CD4-positive, alpha-beta T cell (primary cell): ENCODE measurements at places on chromosomes 2 and 18. TPM values are rescaled to one million over a fixed set of nuclear protein-coding genes. Genes with fewer than 3 reads are reported as not detected.

DNA sequence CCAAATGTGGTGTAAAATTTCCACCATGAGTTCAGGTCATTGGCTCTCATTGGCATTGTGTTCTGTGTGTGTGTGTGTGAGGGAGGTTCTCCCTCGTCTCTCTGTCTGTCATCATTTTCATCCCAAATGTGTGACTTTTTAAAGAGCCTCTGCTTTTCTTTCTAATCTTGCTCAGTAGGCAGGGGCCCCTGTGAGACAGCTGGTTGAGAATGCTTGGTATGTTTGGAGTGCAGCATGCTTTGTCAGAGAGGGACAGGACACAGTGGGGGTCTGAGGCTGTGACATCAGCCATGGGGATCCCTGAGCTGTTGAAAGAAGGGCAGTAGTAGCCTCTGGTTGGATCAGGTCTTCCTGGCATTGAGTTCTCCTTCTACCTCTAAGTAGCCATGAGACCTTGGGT is 10.6 kb downstream of the PTPRM start:
- H3K36me3 ChIP-seq = no peaks in the 10 kb centered on the region
- H3K4me3 ChIP-seq = no peak overlapping the region
- no peaks in the 10 kb centered on the region for H3K4me1 ChIP-seq
- DNase-seq = no peak

The OXER1 gene
- not detected for total RNA-seq

The BUB1 gene
- 3.5 TPM for total RNA-seq

- no peaks in the 10 kb centered on the region for H3K36me3 ChIP-seq
- no peak for DNase-seq
- H3K27ac ChIP-seq = no peak overlapping the region
- H3K4me3 ChIP-seq = no peak overlapping the region
- peaks cover 65% of the 10 kb centered on the region for H3K4me1 ChIP-seq
- no peaks in the 10 kb centered on the region for H3K27me3 ChIP-seq
Observed at GRCh38 chr2:62202019-62202722, 6.3 kb downstream of the B3GNT2 start.

The RGPD8 gene
- 61.1 TPM for total RNA-seq

DNA sequence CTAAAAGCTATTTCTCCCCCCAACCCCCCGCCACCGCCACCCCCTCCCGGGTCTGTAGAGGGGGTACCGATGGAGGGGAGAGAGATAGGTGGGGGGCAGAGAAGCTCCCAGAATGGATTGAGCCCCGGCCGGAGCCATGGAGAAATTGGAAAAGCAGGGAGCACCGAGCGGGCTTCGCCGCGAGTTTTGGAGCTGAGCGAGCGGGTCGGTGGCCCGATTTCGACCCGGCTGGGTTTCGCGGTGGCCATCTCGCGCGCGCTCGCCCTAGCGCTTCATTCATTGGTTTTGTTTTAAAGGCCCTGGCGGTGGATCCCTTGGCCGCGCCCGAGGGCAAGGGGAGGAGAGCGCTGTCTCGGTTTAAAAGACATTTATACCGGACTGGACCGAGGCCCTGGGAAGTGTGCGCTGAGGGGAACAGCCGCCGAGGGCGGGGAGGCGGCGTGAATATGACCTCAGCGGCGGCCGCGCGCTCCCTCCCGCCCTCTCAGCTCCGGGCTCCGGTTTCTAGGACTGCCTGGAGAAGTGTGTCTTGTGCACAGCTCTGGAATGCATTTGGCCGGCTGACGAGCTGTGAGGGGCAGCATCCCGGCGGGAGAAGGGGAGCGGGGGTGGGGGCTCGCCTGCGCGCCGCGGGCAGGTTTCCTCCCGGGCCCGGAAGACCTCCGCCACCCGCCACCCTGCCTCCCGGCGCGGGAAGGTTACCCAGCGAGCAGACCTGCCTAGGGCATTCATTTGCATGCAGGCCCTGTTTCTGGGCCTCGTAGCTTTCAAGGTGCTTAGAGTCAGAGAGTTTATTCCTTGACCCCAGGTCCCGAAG is 1.7 kb upstream of the SMAD7 start:
- H3K27me3 ChIP-seq = no peaks in the 10 kb centered on the region
- peaks cover 55% of the 10 kb centered on the region for H3K4me1 ChIP-seq
- H3K27ac ChIP-seq = peak overlapping the region; percentile 93

The ASAP2 gene
- total RNA-seq = 0.16 TPM

The PLGLB2 gene
- total RNA-seq = 2.1 TPM

GRCh38 chr18:59481436-59481835 is 122.4 kb upstream of the LMAN1 start:
- DNase-seq = no peak
- H3K27me3 ChIP-seq = peaks cover 3% of the 10 kb centered on the region
- no peak overlapping the region for H3K4me3 ChIP-seq
- no peak overlapping the region for H3K27ac ChIP-seq
- no peaks in the 10 kb centered on the region for H3K36me3 ChIP-seq

GRCh38 chr2:121650315-121650930 is 1.2 kb upstream of the CLASP1 start:
- H3K27ac ChIP-seq = peak overlapping the region; percentile 94
- peak overlapping the region; percentile 77 for H3K4me3 ChIP-seq
- H3K27me3 ChIP-seq = no peaks in the 10 kb centered on the region
- DNase-seq = no peak

The PKP4 gene
- 10.8 TPM for total RNA-seq

DNA sequence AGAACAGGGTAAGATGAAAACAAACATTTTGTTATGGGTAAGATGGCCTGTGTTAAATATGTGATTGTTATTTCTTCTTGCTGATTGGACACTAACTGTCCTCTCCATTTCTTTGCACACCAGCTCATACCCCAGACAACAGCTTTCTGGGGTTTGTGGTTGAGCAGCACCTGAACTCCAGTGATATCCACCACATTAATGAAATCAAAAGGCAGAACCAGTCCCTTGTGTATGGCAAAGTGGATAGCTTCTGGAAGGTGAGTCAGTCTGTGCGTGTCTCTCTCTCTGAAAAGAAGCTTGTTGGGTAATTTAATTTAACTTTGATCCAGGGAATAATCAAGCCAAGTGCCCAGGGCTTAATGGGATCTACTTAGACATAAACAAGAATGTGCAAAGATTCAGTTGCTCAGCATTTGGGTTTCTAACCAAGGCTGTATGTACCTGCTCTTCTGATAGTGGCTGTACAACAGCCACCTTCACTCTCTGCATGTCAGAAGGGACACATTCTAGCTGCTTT is 108.3 kb downstream of the MGAT5 start:
- H3K27me3 ChIP-seq = no peaks in the 10 kb centered on the region
- no peak for DNase-seq
- peaks cover 14% of the 10 kb centered on the region for H3K4me1 ChIP-seq
- no peak overlapping the region for H3K27ac ChIP-seq
- H3K36me3 ChIP-seq = peaks cover 59% of the 10 kb centered on the region

DNA sequence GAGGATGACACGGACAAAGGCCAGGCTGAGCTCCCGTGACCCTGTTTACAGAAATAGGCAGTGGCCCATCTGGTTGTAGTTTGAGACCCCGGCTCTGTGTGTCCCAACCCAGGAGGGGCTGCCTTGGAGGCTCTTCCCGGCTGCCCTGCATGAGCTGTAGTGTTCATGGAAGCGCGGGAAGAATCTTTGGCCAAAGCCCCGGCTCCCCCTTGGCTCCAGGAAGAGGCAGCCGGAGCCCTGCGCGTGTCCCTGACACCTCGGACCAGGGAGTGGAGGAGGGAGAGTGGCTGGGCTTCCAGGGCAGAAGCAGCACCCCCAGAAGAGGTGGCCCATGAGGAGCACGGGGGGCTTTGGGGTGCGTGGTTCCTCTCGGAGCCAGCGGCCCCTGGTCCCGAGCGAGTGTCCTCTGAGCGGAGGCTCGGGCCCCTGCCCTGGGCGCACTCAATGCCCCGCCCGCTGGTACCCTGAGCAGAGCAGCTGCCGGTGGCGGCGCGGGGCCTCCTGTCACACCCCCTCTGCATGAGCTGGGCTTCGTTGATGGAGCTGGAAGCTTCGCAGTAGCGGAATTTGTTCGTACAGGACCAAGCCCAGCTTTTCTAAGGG is 21.7 kb downstream of the GPR35 start:
- H3K36me3 ChIP-seq = no peaks in the 10 kb centered on the region
- peaks cover 12% of the 10 kb centered on the region for H3K27me3 ChIP-seq
- no peak overlapping the region for H3K27ac ChIP-seq
- no peak for DNase-seq

The GCG gene
- not detected for total RNA-seq

The ANKRD62 gene
- not detected for total RNA-seq
